Retinal pigment epithelial cell (primary cell): ENCODE measurements at places on chromosomes 5 and 9.

DNA sequence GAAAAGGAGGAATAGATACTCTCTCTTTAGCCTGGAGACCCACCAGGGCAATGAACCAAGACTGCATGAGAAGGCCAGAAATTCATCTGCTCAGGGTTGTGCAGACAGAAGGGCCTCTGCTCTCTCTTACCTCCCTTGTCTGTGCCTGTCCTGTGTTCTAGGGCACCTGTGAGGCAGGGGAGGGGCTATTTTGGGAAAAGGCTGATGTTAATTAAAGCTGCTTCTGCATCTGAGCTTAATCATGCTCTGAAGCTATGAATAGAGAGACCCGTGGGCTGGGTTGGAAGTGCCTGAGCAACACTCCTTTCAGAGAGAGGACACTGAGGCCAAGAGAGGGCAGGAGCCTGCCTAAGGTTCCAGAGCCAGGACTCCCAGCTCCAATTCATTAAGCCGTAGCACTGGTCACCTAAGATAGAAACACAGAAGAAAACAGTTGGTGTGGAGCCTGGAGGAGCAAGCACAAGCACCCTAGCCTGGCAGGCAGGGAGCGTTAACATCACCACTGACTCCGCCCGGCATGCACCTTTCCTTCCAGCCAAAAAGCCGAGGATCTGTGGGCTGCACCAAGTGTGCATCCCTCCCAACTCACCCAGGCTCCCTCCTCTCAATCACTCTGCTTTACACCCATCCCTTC is 31.4 kb upstream of the STING1 start:
- DNase-seq, result no peak

- DNase-seq, result peak; percentile 90
Measured at GRCh38 chr9:3708751-3709150, 182.9 kb upstream of the RFX3 start.

DNA sequence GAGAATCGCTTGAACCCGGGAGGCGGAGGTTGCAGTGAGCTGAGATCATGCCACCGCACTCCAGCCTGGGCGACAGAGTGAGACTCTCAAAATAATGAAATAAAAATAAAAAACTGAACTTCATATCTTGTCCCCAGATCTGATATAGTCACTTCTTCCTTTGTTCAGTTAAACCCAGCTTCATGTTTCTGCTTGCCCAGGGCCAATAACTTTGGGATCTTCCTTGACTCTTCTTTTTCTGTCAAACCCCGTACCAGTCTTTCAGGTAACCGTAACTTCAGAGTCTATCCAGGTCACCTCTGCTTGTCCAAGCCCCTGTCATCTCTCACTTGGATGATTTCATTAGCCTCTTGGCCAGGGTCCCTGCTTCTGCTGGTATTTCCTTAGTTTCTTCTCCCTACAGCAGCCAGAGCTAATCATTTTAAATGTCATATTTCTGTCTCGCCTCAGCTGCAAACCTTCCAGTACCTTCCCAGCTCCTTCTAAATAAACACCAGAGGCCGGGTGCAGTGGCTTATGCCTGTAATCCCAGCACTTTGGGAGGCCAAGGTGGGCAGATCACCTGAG is 19.7 kb upstream of the ABL1 start:
- DNase-seq, result no peak

DNA sequence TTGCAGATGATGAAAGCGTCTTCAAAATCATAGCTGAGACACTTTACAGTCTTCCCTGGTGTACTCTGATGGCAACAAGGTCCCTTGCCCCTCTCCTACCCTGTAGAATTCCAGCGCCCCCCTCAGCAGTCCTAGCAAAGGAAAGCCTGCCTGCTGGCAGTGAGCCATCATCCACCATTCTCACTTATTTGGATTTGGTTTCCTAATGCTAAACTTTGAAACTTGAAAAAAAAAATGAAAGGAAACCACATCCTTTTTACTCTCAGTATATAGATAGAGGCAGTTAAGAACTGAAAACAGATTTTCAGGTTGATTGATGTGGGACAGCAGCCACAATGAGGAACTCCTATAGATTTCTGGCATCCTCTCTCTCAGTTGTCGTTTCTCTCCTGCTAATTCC is at the start of gene GZMA:
Gene GZMA (plus strand): TSS at position 299 of the 400 bp plus-strand sequence. CDS start 37 bp downstream, at position 336.
- DNase-seq, result no peak

- no peak for DNase-seq
Measured at GRCh38 chr5:157602505-157602904, 26.9 kb upstream of the ADAM19 start.

- no peak for DNase-seq
Measured at GRCh38 chr5:78811121-78811817, 162.7 kb upstream of the LHFPL2 start.

- no peak for DNase-seq
Measured at GRCh38 chr9:27442464-27442863, 81.6 kb upstream of the IFNK start.
